ENCODE measurements at places on chromosomes 11 and 22. TPM values are rescaled to one million over a fixed set of nuclear protein-coding genes. Genes with fewer than 3 reads are reported as not detected.
A peak's percentile ranks its signal among the peaks of the same experiment; 100 is the strongest.

The RAB39A gene
- total RNA-seq: 7.2 TPM

The MUC5AC gene
- total RNA-seq: not detected

The RIMBP3B gene
- 0.24 TPM for total RNA-seq

The LAYN gene
- total RNA-seq: 1.0 TPM

The JRKL gene
- 3.8 TPM for total RNA-seq

- DNase-seq: no peak
These were observed 17.3 kb upstream of the PPARA start for GRCh38 chr22:46132830-46133587.

DNA sequence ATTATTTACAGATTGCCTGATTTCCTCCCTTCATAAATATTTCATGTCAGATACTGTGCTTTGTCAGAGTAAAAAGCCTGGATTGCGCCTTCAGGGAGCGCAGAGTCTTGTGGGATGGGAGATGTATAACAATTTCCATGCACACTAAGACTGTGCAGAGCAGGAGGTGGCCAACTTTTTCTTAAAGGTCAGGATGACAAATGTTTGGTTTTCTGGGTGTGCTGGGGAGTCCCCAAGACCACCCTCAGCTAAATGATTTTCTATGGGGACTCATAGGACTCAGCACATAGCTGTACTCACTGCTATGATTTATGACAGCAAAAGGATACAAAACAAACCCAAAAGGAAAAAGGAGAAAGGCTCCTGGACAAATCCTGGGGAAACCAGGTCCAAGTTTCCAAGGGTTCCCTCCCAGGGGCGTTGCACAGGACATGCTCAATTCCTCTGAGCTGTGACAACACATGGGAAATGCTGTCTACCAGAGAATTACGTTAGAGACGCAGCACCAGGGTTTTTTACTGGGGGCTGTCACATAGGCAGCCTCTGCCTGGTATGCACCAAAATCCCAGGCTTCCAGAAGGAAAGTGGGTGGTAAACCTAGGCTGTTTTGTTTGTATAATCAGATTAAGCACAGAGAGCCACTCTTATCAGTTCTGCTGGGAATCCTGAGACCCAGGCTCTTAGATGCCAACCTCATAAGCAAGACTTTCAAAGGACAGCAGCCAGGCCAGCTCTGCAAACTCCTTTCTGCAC, 59.1 kb downstream of the CSNK2A3 start:
- no peak for DNase-seq

- no peak for DNase-seq
These were observed 2.0 kb downstream of the SCARF2 start for GRCh38 chr22:20435436-20436306.

- DNase-seq: peak; percentile 87
These were observed 12.4 kb downstream of the PICK1 start for GRCh38 chr22:38069372-38070249.

- no peak for DNase-seq
These were observed at the start of gene CRACR2B for GRCh38 chr11:827897-828192. CRACR2B (plus strand) TSS chr11:827919; CDS start chr11:828608, 689 bp downstream.

GRCh38 chr11:45147891-45148675, 1.6 kb downstream of the PRDM11 start:
- no peak for DNase-seq

- DNase-seq: no peak
These were observed 3.8 kb downstream of the MUC5AC start for GRCh38 chr11:1161410-1162137.

GRCh38 chr11:114783805-114784204, 105.5 kb downstream of the NXPE2 start:
- no peak for DNase-seq

DNA sequence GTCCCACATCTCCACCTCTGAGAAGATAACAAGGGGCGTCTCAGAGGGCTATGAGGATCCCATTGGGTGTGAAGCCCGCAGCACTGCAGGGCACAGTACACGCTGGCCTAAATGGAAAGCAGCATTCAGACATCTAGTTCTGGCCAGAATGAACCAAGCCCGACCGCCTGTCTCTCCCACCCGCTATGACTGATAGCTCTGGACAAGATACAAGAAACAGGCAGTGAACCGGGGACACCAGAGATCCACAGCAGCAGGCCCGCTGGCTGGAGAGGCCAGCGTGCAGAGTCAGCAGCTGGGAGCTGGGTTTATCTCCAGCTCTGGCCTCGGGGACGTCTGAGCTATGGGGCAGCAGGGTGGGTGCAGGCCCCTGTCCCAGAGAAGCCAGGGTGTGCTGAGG, 9.6 kb downstream of the CERK start:
- no peak for DNase-seq

DNA sequence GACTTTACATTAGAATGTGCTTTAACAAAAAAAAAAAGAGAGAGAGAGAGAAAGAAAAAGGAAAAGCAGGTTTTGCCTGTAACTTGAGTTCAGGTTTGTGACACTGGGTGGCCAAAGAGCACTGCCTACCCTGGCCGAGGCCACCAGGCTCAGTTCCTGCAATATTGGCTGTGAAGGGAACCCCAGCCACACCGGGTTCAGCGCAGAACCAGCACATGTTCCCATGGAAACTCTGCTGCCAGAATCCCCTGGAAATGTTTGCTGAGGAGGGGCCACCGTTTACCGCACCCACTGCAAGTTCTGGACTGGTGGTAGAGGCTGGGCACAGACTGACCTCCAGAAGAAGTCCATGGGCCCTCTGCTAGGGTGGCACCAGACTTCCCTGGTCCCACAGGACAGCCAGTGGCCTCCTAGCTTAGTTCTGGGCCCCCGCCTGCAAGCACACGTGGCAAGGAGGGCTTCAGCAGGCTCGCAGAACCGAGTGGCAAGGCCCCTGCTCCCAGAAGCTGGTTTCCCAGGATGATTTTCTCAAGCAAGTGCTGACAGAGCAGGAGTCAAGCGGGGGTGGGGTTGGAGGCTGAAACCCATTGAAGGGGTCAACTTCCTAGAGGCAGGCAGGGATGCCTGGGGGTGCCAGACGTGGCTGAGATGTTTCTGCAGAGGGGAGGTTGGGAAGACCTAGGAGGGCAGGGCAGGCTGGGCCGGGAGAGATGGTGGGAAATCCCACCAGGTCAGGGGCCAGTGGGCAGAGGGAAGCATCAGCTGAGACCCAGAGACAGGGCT, 51.2 kb downstream of the NFAM1 start:
- DNase-seq: no peak

DNA sequence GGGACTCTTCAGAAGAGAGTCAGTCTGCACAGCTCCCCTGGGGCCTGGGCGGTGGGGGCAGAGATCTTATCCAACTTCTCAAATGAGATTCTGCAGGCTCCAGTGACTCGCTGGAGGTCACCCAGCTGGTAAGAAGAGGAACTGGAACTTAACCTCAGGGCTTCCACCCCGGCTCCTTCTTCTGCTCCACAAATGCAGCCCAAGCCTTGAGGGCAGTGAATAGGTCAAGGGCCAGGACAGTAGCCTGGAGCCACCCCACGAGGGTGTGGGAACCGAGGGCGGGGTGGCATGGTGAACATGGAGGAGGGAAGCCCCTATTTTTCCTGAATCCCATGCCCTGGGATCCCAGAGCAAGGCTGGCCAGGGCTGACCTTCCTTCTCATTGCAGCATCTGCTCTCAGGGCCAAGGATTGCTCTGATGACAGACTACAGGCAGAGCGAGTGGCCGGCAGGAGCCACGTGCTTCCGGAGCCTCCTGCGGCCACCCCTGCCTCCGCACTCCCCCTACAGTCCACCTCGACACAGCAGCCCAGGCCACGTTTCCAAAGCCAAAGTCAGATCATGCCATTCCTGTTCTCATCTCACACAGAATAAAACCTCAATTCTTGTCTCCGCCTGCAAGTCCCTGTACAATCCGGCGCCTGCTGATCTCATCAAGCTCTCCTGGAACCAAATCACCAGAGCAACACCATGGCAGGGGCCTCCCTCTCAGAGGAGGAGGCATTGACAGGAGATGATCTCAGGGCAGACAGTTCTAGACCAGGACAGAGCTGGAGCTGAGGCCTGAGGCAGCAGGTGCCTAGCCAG, 21.1 kb upstream of the UPK3A start:
- peak; percentile 94 for DNase-seq

GRCh38 chr11:45382133-45382878, 96.2 kb upstream of the SYT13 start:
- DNase-seq: no peak

DNA sequence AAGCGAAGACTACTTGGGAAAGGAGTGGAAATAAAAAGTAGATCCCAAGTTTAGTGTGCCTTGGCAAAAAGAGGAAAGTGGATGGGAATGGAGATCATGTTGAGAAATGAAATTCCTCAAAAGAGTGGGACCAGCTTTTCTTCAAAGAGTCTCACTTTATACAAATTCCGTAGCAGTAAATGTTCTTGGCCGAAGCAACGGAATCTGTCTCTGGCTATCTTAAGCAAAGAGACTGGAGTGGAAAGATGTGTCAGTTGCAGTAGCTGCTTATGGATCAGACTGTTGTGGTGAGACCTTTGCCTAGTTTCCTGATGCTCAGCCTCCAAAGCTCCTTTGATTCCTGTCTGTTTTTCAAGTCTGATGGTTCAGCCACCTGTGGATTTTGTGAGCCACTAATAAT, 73.6 kb downstream of the CSTPP1 start:
- no peak for DNase-seq

DNA sequence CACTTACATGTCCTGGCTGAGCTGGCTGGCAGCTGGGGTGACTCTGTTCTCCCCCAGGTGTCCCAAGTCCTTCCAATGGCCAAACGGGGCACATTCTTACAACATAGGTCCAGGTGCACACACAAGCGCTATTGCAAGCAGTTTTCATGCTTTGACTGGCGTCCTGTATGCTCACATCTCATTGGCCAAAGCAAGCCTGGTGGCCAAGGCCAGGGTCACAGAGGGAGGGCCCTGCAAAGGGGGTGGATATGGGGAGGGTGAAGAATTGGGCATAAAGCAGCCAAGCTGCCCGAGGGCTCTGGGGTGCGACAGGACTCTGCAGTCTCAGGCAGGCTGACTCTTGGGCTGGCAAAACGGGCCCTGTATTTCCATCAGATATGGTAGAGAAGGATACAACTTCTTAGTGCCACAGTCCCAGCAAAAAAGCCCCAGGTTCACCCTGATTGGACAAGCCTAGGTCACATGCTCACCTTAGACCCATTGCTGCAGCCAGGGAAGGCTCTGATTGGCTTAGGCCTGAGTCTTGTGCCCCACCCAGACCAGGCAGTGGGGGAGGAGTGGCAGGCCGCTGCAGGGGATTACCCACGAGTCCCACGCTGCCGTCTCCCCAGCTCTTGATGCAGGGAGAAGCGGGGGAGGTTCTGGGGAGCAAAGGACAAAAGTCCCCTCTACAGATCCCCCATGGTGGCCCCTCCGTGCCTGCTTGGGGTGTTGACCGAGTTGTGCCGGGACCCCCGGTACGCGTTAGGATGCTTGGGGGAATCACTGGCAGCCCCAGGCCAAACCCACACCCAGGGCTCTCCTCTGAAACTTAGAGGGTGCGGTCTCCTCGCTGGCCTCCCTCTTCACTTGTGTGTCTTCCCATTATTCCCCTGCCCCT, 110.8 kb downstream of the ARHGAP8 start:
- DNase-seq: peak; percentile 90

All from H7 (cell line).